ENCODE measurements at places on chromosomes 3 and 15.

- no peak for DNase-seq
Measured at GRCh38 chr15:52294881-52295420, 653 bp downstream of the MYO5C start.

DNA sequence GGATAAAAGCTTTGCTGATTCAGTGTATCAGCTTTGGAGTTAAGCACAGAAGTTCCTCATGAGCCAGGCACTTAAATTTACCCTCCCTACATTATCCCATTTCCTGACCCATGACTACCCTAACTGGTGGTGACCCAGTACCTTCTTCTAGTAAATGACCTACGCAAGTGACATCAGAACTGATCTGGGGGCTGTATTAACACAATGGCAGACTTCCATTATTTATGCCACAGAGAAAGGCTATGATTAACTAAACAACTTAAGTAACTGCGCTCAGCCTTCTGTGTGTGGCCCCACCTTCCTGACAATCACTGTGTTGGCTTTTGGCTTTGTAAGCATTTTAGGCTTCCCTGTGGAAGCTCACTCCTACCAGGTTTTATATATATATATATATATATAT is 1.9 kb downstream of the MB21D2 start:
- no peak for DNase-seq

GRCh38 chr15:60392986-60393790 is 4.6 kb downstream of the ANXA2 start:
- DNase-seq: no peak

- no peak for DNase-seq
Measured at GRCh38 chr15:65222891-65223290, 11.6 kb upstream of the CILP start.

- no peak for DNase-seq
Measured at GRCh38 chr3:10365791-10366190, 44.9 kb upstream of the SEC13 start.

GRCh38 chr15:78691851-78692421 is 50.9 kb upstream of the CHRNB4 start:
- DNase-seq: no peak

- DNase-seq: no peak
Measured at GRCh38 chr3:18440066-18440722, 15.1 kb upstream of the SATB1 start.

GRCh38 chr3:105334138-105334882 is 32.4 kb upstream of the ALCAM start:
- DNase-seq: no peak

GRCh38 chr3:101802179-101802578 is 23.2 kb downstream of the NXPE3 start:
- DNase-seq: no peak

DNA sequence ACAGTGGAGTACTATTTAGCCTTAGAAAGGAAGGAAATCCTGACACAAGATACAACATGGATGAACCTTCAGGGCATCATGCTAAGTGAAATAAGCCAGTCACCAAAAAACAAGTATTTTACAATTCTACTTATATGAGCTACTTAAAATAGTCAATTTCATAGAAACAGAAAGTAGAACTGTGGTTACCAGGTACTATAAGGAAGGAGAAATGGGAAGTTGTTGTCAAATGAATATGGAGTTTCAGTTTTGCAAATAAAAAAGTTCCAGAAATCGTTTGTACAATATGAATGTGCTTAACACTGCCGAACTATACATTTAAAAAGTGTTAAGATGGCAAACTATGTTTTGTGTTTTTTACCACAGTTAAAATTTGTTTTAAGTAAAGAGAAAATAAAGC is 26.8 kb downstream of the TRANK1 start:
- DNase-seq: no peak

- no peak for DNase-seq
Measured at GRCh38 chr3:72728958-72729467, 119.2 kb downstream of the SHQ1 start.

DNA sequence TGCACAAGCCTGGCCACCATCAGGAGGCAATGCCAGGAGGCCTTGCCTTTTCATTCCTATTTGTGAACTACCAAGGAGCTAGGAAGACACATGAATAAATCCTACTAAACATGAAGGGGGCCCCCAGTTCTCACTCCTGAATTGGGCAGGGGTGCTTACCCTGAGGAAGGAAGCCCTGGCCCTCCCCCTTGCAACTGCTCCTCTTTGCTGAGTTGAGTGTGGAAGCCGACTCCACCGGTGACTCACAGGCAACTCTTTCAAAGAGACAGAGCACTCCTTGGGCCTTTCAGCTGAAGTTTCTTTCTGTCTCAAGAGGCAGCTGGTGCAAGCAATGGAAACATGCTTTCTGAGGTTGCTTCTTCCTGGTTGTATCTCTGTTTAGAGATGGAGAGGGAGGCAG is 1.7 kb downstream of the GABRG3 start:
- no peak for DNase-seq

GRCh38 chr3:12060139-12060845 is 56.1 kb downstream of the SYN2 start:
- no peak for DNase-seq

GRCh38 chr15:33200444-33200843 is 5.9 kb upstream of the FMN1 start:
- peak; percentile 38 for DNase-seq

- no peak for DNase-seq
Measured at GRCh38 chr3:29026286-29026685, 254.6 kb upstream of the RBMS3 start.

DNA sequence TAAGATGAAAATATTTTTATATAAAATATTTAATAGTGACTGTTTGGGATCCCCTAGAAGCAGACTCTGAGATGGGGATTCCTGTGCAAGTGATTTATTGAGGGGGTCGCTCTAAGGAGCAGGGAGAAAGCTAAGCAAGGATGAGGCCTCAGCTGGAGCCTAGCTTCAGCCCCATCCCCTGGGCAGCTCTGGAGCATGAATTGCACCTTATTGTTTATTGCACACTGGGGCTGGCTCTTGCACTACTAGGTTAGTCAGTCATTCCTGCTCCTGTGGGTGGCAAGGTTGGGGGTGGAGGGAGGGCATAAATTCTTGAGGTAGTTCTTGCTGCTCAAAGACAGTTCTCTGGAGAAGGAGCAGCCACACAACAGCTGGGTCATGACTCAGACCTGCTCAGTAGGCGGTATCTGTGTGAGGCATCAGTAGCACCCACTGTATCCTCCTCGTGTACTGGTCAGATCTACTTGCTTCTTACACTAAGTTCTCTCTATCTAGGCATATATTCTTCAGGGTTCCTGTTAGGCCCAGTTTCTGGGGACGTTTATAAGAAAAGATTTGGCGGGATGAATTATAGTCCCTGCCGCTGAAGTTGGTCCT is 27.2 kb upstream of the TNFSF10 start:
- no peak for DNase-seq

- no peak for DNase-seq
Measured at GRCh38 chr3:197345390-197345789, 47.0 kb upstream of the DLG1 start.

- no peak for DNase-seq
Measured at GRCh38 chr3:102297072-102297658, 137.7 kb upstream of the ZPLD1 start.

- DNase-seq: no peak
Measured at GRCh38 chr15:68822818-68823217, 2.1 kb upstream of the ANP32A start.

DNA sequence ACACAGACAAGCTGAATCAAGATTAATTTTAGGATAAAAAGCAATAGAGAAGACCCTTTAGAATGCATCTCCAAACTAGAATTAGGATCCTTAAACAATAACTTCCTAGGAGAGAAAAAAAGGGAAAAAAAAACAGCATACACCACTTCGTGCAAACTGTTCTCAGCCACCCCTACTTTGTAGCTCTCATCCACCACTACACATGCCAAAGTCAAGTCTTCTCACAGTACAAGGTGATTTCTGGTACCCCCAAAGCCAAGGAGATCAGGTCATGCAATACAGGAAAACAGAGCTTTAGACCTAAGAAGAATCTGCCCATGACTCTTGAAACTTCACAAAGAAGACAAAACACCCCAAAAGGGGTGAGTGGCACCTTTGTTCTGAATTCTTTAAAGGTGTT is 166.9 kb downstream of the SUCNR1 start:
- no peak for DNase-seq

- no peak for DNase-seq
Measured at GRCh38 chr3:97612632-97613031, 151.9 kb upstream of the ARL6 start.

- DNase-seq: no peak
Measured at GRCh38 chr3:55012091-55012490, 84.2 kb upstream of the LRTM1 start.

DNA sequence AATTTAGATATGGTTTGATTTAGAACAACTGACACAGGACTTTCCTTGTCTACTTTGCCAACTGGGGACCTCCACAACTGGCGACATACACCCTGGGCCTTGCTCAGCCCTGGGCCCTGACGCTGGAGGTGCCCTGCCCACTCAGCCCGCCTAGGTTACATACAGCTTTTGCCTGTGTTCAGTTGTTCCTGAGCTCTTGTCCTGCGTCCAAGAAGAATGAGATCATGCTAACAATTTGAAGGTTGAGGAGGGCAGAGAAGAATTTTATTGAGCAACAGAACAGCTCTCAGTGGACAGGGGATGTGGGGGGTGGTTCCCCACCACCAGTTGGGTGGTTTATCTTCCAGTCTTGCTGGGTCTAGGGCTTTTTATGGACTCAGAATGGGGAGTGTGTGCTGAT is 67.9 kb downstream of the IQCH start:
- DNase-seq: no peak

- DNase-seq: no peak
Measured at GRCh38 chr3:36776436-36776835, 12.1 kb upstream of the DCLK3 start.

DNA sequence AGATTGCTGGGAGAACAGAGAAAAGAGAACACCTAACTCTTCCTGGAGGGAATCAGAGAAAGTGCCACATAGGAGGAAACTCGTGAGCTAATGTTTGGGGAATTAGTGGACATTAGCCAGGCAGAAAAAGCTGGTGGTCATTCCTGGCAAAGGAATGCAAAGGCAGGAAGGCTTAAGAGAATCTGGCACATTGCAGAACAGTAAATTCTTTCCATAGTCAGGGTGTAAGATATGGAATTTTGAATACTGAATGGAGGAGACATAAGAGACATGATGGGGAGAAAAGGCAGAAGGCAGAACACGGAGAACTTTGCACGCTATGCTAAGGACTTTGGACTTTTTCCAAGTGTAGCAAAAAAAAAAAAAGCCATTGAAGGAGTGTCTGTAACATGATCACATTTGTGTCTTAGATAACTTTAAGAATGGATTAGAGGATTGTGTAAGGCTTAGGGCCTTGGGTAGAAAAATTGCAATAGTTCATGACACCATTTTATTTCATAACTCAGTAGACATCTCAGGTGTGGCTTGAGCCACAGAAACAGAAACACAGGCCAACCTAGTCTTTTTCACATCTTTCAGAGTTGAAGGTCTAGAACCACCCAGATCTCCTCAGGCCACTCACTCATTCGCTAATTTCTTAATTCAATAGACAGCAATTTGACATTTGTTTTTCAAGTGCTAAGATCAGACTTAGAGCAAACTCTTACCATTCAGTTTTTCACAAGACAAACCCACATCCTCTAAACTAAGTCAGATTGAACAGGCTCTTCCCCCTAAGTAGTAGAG is 31.2 kb upstream of the CCDC80 start:
- no peak for DNase-seq

GRCh38 chr3:57659806-57660439 is 33.0 kb downstream of the DENND6A start:
- DNase-seq: no peak

DNA sequence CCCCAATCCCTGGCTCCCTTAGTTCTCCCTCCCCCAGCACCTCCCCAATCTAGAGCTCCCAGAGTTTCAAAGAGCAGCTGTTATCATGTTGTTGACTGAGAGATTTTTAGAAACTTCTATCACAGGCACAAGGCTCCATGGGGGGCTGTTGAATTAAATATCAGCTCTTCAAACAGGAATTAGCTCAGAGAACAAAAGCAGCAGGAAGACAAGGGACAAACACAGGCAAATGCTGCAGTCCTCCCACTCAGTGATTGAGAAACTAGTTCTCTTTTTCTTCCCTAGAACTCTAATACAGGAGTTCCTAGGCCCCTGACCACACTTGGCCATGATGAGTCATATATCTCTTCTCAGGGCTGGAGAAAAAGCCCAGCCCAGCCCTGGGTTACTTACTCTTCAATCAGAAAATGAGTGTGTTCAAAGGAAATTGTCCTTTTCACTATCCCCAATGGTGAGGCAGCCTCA is 262.1 kb downstream of the IGSF11 start:
- no peak for DNase-seq

DNA sequence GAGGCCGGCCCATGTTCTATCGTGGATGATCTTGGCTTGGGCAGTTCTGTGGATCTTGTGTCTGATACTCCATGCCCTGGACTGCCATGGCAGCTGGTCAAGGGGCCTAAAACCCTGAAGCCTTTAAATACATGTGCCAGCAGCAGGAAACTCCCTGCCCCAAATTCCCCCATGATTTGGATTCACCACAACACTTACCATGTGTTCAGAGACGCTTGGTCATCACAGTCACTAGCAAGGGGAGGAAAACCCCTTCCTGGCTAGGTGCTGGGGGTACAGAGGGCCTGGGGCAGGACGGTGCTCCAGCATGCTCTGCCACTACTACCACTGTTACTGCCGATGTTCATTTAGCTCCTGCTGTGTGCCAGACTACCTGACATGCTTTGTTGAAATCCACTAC is 94.4 kb downstream of the DNAJB8 start:
- DNase-seq: no peak

GRCh38 chr3:115930168-115930567 is 306.9 kb downstream of the GAP43 start:
- DNase-seq: no peak

DNA sequence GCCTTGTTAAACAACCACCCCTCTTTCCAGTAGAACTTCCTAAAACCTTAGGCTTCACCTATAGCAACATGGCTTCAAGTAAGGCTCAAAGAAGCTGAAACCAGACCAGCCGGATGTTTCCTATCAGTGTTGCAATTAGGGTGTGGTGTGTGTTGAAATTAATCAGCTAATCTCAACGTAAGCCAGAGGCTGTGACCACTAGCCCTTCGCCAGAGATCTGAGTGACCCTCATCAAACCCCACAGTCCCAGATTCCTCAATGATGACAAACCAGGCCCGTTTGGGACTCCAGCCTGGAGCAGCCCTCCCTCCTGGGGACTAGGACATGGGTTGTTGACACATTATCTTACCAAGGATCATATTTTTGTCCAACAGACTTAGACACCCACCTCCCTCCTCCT is 27.3 kb downstream of the CYP11A1 start:
- DNase-seq: no peak

DNA sequence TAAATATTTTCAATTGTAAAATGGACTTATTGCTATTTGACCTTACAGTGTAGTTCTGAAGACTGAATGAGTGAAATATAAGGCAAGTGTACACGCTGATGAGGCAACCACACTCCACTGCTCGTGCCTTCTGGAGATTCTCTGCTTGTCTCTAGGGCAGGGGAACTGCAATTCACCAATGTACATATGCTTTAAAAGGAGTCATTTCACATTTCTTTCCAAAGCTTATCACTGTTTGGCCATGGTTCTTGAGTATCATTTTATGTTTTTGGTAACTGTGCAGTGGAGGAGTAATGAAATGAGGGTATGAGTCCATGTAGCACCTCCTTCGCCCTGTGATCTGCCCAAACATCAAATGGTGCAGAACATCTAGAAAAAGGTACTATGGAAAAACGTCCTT is 43.7 kb downstream of the CCR4 start:
- DNase-seq: no peak

Measured in NCI-H526 (cell line).